Activated CD8-positive, alpha-beta memory T cell treated with anti-CD3 and anti-CD28 coated beads for 1 hour (primary cell): ENCODE measurements at places on chromosomes 13 and 19.

GRCh38 chr13:86003029-86003428, 203.8 kb upstream of the SLITRK6 start:
- DNase-seq, result no peak

- no peak for DNase-seq
Measured at GRCh38 chr13:34189946-34190345, 372.0 kb downstream of the RFC3 start.

GRCh38 chr13:42883771-42884467, 102.5 kb downstream of the FAM216B start:
- no peak for DNase-seq

DNA sequence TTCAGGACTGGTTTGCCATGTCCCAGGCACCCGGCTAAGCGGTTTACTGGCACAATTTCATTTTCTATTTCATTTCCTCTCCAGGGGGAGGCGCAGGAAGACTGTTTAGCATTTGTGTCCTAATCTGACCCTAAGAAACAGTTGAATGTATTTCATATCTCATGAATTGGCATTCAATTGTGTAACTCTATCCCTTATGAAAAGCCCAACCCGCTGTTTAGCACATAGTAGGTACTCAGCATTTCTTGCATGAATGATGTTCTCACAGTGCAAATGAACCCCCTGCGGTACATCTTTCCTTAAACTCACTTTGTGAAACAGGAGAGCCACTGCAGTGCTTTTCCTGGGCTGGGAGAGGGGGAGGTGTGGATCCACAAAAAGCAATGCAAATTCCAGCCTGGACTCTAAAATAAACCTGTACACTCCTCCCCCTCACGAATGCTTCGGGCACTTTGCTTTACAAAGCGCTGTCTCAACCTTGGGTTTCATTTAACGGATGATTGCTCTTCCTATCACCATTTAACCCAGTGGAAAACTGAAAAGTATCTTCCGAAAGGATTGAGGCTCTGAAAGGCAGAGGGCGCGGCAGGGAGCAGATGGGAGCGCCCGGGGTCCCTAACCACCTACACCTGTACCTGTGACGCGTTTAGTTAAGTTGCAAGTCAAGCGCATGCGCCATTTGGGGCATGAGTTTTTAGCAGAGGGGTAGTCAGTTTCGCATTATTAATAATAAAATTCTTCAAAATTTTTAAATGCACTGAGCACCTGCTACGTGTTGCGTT, 1.2 kb upstream of the EEF2 start:
- DNase-seq, result no peak

GRCh38 chr19:30784850-30785457, 412.8 kb downstream of the ZNF536 start:
- DNase-seq, result peak; percentile 39

DNA sequence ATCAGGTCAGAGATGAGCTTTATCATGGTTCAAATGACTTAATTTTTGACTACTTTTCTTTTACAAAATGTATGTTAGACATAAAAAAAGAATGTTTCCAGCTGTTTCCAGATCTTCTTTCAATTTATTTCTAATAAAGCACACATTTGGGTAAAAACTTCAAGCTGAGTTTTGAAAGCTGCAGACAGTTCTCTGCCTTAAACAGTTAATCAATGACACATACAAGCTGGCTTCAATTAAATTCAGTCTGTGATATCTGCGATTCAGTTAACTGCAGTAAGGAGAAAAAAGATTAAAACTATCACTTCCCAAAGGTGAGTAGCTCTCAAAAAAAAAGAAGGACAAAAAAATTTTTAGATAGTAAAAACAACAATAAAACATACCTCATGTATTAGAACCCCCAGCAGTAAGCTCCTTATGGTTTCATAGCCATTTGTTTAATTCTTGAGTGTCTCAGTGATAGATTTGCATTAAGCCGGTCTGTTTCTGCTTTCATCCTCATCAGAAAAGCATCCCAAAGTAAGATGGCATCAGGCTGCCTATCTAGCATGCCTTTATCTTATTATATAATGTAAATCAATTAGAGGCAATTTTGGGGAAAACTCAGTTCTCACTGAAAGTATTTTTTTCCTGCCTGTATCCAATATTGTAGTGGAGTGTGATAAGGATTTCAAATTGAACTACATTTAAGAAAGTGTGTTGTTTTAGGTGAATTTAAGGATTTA, 81.8 kb upstream of the STARD13 start:
- DNase-seq, result no peak

DNA sequence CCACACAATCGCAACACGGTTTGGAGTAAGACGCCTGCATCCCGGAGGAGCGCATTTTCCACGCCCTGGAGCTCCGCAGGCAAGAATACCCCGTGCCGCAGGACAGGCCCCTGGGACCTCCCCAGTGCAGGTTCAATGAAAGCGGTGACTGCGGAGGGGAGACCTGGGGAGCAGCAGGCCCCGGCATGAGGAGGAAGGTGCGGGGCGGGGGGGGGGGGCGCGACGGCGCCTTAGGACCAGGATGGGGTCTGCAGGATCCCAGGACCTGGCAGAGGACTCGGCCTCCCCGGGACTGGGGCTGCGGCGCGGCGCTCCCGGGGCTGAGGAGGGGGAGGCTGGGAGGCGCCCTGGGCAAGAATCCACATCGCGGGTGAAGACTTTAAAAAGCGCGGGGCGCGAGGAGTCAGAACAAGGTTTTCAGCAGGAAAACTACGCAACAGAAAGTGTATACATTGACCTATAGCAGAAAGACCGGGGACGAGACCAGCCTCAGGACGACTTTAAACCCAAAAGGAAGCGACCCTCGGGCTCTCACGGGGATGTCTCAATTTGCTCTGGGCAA, 432 bp downstream of the ZNF611 start:
- no peak for DNase-seq

DNA sequence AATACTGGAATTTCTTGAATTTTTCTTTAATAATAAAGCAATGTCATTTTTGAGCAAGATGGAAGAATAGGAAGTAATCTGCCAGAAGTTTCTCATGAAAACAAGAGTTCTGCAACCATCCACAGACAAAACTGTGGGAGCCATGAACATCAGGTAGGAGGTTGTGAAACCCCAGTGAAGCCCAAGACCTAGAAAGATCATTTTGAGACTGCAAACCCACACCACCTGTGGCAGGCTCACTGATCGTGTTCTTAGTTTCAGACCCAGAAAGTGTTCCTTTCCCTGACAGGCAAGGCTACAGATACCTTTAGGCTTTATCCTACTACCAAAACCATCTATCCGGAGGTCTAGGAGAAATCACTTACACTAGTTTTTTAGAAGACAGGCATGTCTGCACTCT, 2189.8 kb upstream of the PCDH20 start:
- DNase-seq, result no peak

DNA sequence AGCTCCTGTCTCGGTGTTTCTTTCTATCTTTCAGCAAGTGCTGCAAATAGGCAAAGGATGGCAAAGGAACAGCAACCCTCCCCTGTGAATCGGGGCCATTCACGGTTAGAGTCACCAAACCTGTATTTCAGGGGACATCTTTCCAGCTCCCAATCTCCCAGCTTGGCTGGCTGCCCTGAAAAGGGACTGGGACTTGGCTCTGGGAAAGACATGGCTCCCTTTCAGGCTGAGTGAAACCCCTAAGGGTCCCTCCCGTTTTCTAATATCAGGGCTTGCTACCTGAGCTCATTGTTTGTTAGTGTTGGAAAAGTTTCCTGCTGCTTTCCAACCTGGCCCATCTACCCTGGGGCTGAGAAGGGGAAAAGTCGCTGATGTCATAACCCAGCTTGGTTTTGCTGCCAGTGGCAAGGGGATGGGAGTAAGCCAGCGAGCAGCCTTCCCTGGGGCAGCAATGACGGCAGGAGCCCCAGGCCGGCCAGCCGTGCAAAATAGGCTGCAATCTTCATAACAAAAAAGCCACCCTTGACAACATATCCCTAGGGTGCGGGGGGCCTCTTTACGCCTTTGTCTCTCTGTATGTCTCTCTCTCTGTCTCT, 29.9 kb downstream of the SERP2 start:
- no peak for DNase-seq

GRCh38 chr13:29674532-29674931, 79.0 kb upstream of the SLC7A1 start:
- no peak for DNase-seq

GRCh38 chr13:28471421-28471820, 23.5 kb downstream of the FLT1 start:
- DNase-seq, result no peak

DNA sequence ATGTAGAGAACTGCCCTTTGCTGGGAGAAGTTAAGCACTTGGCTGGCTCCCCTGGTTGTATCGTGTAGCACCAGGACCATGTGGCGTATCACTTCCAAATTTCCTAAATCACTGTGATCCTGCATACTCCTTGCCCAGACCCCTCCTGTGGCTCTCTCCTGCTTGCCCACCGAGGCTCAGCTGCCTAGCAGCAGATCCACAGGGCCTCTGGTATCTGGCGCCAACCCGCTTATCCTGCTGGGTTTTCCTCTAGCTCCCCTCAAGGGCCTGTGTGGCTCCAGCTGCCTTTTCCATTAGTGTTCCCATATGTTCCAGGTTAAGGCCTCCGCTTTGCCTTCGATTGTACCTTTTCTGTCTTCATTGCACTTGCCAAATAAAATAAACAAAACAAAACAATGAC, 16.5 kb downstream of the LRCH1 start:
- no peak for DNase-seq

- no peak for DNase-seq
Measured at GRCh38 chr19:47352095-47352494, 3.0 kb downstream of the DHX34 start.

DNA sequence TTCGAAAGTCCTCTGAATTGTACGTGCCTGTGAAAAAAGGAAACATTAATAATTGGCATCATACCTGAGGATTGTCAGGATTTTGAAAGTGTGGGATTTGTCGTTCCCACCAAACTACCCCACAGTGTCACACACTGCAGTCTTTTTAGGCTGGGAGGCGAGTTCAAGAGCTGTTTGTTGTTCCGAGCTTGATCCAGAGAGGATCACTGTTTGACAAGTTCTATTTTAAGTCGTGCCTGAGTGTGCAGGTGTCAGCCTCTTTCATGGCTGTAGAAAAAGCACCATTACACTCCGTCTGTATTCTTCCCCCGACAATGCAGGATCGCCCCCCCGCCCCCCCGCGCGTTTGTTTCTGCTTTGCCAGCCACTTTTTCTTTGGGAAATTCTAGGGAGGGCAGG, 635 bp upstream of the NBEA start:
- no peak for DNase-seq

DNA sequence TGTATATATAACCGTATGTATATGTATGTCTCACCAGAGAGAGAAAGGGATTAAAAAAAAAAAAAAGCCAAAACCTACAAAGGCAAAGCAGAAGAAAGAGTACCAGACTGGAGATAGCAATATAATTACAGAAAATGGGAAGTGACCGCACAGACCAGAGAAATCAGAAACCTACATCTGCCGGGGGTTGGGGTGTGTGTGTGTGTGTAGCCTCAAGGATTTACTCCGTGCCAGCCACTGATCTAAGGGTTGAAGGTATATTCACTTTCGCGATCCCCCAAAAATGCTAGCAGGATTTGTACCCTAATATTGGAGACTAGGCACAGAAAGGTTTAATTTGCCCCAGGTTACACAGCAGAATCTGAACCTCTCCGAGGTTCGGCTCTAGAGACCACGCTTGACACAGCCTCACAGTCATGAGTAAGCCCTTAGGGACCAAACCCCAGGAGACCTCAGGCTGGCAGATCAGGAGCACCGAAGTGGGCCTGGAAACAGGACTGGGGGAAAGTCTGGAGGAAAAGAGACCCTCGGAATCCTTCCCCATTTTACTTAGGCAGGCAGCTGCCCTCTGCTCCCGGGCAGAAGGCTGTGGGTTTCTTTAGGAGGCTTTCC, 14.8 kb downstream of the ARL11 start:
- DNase-seq, result no peak

DNA sequence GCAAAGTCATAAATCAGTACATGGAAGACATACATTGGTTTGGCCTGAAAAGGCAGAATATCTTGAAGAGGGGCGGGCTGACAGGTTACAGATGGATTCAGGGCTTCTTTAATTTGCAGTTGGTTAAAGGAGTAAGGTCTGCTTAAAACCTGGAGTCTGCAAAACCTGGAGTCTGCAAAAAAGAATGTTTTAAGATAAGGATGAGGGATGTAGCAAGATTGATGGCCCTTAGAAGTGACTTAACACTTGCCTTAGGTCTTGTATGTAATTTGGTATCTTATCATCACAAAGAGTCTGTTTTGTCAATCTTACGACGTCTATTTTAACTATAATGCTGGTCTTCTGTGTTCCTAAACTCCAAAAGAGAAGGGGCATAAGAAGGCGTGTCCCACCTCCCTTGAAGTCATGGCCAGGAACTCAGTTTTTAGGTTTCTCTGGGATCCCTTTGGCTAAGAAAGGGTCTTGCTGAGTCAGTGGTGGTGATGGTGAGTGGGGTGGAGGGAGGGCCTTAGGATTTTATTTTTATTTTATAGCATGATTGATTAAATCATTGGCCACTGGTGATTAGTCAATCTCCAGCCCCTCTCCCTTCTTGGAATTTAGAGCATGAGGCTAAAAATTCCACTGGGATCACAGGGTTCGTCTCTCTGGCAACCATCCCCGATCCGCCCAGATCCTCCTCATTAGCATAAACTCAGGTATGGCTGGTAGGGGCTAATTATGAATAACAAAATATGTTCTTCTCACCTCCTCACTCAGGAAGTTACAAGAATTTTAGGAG, 10.1 kb upstream of the HAS1 start:
- no peak for DNase-seq

- DNase-seq, result no peak
Measured at GRCh38 chr19:4715529-4716221, 8.0 kb downstream of the DPP9 start.

DNA sequence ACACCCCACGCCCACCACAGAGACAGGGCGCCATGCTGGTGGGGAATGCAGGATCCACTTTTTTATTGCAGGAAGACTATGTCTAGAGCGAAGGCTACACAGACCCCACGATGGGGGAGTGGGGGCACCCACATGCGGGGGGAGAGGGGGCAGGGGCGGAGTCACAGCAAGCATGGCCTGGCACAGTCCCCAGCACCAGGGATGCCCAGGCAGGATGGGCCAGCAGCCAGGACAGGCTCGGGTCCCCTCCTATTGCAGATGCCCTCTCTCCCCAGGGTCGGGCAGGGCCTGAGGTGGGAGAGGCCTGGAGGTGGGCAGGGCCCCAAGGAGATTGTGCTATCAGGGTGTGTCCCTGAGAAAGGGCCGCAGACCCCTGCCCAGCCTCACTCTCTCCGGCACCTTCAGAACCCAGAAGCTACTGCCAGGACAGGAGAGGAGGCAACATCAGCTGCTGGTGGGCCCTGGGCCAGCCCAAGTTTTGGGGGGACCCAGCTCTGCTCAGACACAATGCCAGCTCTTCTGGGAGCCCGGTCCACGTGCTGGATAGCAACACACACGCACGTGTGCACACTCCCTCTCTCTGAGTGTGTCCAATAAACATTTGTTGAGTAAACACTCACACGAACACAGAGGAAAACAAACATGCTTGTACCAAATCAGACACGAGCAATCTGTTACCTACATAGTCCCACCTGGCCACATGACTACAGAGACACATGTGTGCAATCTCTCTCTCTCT, 6.5 kb downstream of the DIRAS1 start:
- no peak for DNase-seq

- no peak for DNase-seq
Measured at GRCh38 chr19:55269299-55269698, 10.5 kb upstream of the PPP6R1 start.
